ENCODE measurements at places on chromosomes 11 and 22.

DNA sequence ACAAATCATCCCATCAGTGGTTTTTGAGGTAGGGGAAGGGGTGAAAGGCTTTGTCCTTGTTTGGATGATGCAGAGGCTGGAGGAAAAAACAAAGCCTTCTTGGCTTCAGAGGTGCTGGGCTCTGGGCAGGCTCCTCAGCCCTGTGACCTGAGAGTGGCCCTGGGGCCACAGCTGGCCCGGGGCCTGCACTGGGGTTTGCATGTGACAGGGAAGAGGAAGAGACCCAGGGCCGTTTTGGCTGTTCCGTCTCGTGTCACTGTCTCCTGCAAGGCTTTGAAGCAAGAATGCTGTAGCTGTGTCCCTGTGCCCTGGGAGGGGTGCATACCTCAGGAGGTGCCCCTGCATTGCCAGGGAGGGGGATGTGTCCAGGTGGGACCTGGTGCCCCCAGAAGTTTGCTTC lies 12.6 kb downstream of the ARHGAP8 start:
- DNase-seq = no peak

DNA sequence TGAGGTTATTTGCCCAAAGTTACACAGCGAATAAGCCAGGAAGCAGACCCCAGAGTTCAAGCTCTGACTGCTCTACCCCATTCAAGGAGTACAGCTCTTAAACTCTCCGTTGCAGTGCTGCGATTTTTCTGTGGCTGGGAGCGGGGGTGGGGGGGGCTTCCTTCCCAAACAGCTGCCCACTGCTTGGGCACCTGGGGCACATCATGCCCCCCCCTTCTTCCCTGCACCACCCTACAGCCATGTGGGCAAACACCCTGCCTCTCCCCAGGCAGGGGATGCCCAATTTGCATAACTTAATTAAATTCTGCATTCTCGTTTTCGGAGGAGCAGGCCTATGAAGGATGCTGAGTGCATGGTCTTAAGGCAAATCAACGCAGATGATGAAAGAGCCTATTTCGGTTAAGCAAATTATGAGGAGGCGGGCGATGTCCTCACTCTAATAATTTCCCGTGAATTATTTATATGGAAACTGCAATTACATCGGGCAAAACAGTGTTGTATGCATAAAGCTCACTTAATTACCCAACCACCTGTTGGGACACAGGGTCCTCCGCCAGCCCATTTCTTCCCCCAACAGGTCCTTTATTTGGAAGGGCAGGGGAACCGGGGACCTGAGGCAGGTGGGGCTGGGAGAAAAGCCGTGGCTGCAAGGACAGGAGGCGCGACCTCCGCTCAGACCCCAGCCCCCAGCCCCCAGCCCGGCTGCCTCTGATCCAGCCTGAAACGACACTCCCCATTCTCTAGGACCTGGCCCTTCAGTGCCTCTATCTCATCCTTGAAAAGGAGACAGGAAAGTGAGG lies 610.5 kb downstream of the BUD13 start:
- no peak for DNase-seq

- DNase-seq = no peak
Measured at GRCh38 chr11:119999220-119999619, 138.7 kb downstream of the TRIM29 start.

GRCh38 chr11:88521799-88522201 lies 184.3 kb upstream of the CTSC start:
- no peak for DNase-seq

DNA sequence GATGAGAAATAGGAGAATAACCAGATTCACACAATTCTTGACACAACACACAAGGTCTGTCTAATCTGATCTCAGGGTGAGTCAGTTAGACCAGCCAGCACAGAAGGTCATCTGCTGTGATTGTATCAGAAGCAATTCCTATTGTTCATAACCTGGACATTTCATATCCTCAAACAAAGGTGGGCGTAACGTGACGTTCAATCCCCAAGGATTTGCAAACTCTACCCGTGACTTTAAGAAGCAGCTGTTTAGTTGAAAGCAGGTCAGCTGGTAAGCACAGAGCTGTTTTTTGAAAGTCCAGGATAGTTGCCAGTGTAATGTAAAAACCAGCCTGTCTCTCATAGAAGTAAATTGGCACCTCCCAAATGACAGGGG lies 385.1 kb downstream of the DCDC1 start:
- peak; percentile 50 for DNase-seq

- DNase-seq = no peak
Measured at GRCh38 chr11:107014871-107015270, 3.4 kb downstream of the GUCY1A2 start.

GRCh38 chr11:14089690-14090462 lies 127.4 kb downstream of the SPON1 start:
- DNase-seq = no peak

GRCh38 chr11:87038235-87038977 lies 672 bp downstream of the TMEM135 start:
- DNase-seq = no peak

DNA sequence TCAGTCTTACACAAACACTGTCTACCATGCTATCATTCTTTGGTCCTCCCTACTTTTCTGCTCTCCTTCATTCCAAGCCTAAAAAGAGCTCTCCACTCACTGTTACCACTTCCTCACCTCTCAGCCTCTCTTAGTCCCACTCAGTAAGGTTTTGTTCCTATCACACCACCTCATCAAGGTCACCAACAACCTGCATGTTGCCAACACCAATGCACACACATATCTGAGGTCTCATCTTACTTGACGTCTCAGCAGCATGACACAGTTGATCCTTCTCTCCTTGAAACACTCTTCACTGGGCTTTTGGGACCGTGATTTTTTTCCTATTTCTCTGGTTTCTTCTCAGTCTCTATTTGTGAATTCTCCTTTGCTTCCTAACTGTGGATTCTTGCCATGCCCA lies 8.1 kb downstream of the PISD start:
- DNase-seq = no peak

- no peak for DNase-seq
Measured at GRCh38 chr11:118882491-118882890, 1.2 kb upstream of the CXCR5 start.

- no peak for DNase-seq
Measured at GRCh38 chr22:27487600-27488452, 313.7 kb downstream of the MN1 start.

GRCh38 chr22:22714600-22715335 lies 70.4 kb downstream of the GGTLC2 start:
- no peak for DNase-seq

GRCh38 chr11:117498791-117499190 lies 171.1 kb downstream of the CEP164 start:
- no peak for DNase-seq

DNA sequence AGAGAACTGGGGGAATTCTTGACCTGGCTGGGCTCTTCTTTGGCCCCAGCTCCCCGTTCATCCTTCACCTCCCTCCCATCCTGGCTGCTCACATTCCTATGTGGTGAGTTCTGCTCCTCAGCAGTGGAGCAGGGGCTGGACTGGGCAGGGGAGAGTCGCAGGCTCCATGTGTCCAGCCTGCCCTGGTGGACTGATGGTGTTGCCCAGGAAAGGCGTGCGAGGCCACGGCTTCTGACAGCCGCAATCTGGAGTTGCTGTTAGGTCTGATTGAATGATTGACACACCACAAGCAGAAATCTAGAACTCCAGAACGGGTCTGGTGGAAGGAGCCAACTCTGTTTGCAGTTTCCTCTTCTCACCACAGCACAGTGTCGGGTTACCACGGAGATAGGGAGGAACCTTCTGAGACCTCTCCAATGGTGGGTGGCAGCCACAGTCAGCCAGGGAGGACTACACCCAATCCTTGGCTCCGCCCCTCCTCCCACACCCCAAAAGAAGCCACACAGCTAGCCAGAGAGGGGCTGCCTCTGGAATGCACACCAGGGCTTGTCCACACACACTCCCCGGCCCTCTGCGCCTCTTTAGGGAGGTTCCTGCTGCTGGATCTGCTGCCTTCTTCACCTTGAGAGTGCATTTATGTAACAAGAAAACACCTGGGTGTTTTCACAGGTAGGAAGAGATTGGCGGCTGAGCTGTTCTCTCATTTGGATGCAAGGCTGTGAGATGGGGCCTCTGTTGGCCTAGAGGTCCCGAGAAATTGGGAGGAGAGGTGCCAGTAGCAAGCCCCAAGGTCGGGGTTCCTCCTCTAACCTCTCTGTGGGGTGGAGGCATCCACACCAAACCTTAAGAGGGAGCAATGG lies 56.4 kb upstream of the CD44 start:
- peak; percentile 68 for DNase-seq

- DNase-seq = no peak
Measured at GRCh38 chr11:35981581-35981980, 37.7 kb downstream of the LDLRAD3 start.

GRCh38 chr11:116853461-116854073 lies 16.1 kb upstream of the APOA1 start:
- no peak for DNase-seq

- DNase-seq = no peak
Measured at GRCh38 chr11:86587264-86588193, 84.9 kb downstream of the ME3 start.

DNA sequence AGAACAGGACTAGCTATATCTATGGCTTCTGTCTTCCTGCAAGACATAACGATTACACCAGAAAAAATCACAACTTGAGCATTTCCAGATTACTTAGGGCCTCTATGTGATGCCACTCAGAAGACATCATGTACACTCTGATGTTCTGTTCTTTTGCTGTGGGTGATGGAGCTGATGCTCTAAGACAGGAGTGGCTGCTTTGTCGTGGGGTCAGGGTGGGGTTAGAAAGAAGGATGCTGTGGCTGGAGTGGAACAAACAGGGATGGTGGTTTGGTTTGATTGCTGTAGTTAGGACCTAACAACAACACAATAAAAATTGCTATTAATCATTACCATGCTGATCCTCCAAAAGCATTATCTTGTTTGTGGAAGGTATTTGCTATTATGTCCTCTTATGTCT lies 120.3 kb upstream of the ARHGAP20 start:
- no peak for DNase-seq

- no peak for DNase-seq
Measured at GRCh38 chr11:24622262-24622661, 125.4 kb downstream of the LUZP2 start.

GRCh38 chr11:60209977-60210376 lies 27.1 kb upstream of the MS4A6A start:
- DNase-seq = no peak

- no peak for DNase-seq
Measured at GRCh38 chr22:22396741-22397291, 111.7 kb downstream of the ZNF280B start.

DNA sequence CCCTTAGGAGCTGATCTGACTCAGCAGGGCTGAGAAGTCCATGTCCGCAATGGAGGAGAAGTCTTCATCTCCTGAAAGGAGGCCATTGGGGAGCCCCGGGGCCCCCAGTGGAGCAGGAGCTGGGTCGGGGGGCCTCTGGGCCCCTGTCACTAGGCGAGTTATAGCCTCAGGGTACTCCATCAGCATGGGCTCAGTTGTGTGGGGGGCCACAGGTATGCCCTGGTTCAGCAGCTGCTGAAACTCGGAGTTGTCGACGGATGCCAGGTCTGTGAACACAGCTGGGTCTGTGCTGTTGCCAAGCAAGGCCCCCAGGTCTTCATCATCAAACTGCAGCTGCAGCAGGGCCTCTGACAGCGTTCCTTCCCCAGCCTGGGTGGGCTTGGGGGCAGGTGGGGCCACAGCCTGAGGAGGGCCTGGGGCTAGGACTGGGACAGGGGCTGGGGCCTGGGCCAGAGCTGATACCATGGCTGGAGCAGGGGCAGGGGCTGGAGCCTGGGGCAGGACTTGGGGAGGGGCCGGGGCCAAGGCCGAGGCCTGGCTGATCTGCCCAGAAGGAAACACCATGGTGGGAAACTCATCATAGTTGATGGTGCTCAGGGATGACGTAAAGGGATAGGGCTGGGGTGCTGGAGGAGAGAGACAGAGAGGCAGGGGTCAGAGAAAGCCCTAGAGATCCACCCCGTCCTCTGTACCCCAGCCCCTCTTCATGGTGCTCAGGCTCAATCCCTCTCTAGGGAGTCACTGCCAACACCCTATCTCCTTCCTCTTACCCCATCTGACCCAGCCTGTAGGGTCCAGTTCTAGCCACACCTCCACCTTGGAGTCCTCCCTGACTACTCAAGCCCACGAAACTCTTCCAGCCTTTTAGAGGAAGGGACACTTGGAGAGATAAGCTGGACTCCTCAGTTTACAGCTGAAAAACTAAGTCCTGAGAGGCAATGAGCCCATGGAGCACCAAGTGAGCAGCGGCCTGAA lies 8.1 kb downstream of the RELA start:
- DNase-seq = peak; percentile 45

DNA sequence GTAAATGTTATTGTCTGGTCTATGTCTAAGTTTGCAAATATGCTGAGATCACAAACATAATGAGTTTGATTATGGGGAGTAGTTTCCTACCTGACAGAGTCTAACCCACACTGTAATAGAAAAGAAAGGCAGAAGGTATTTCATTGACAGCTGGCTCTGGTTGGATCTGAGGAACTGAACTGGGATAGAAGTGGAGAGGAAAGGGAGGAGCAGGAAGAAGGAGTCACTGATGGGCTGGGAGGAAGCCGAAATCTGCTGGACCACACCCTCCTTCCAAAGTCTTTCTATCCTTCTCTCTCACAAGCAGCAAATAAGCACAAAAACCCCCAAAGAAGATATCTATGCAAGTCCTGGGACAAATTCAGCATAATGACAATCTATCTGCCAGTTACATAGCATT lies 11.7 kb downstream of the BLID start:
- no peak for DNase-seq

GRCh38 chr11:94130298-94131046 lies 1.8 kb downstream of the PANX1 start:
- DNase-seq = no peak

- DNase-seq = no peak
Measured at GRCh38 chr11:34034053-34034452, 17.5 kb upstream of the CAPRIN1 start.

DNA sequence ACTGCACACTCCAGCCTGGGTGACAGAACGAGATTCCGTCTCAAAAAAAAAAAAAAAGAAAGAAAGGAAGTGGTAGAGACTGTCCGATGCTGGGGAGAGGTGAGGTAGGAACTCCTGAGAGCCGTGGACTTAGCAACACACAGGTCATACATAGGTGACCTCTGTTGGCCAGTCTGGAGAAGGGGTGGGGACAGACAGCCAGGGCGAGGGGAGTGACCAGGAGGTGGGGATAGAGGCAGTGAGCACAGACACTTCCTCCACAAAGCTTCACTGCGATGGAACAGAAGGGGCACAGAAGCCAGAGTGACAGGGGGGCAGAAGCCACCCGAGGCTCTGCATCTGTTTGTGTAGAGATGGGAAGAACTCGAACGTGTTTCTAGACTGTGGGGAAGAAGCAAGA lies 47.1 kb downstream of the MYH9 start:
- no peak for DNase-seq

GRCh38 chr11:10605941-10606381 lies 37.5 kb upstream of the LYVE1 start:
- peak; percentile 69 for DNase-seq

GRCh38 chr11:94885133-94885532 lies 88.2 kb downstream of the CWC15 start:
- no peak for DNase-seq

GRCh38 chr22:22773979-22774604 lies 113.5 kb upstream of the IGLL5 start:
- DNase-seq = no peak

Measured in right forelimb (tissue), 1 donor.